ENCODE measurements at places on chromosomes 1 and 21. TPM values are rescaled to one million over a fixed set of nuclear protein-coding genes. Genes with fewer than 3 reads are reported as not detected.

BEND5 gene
- polyA plus RNA-seq = 7.5 TPM

ASTN1 gene
- polyA plus RNA-seq = not detected

STUM gene
- polyA plus RNA-seq = 0.59 TPM

TNFAIP8L2 gene
- 4.1 TPM for polyA plus RNA-seq

AUNIP gene
- not detected for polyA plus RNA-seq

CFAP107 gene
- not detected for polyA plus RNA-seq

SPRR5 gene
- polyA plus RNA-seq = not detected

KANK4 gene
- 0.13 TPM for polyA plus RNA-seq

RGS1 gene
- 4.1 TPM for polyA plus RNA-seq

BRINP3 gene
- polyA plus RNA-seq = not detected

VHLL gene
- polyA plus RNA-seq = not detected

PPFIA4 gene
- 3.3 TPM for polyA plus RNA-seq

NBPF9 gene
- polyA plus RNA-seq = 4.5 TPM

OR2T29 gene
- polyA plus RNA-seq = not detected

NCF2 gene
- polyA plus RNA-seq = 2.2 TPM

CNR2 gene
- polyA plus RNA-seq = 0.13 TPM

ESRRG gene
- polyA plus RNA-seq = 1.3 TPM

ARMH1 gene
- polyA plus RNA-seq = 2.0 TPM

PIGR gene
- 0.28 TPM for polyA plus RNA-seq
